ENCODE measurements at places on chromosomes 5 and 9.

GRCh38 chr5:159737263-159737662 lies 179.0 kb upstream of the ADRA1B start:
- no peak for DNase-seq

- DNase-seq = no peak
Observed at GRCh38 chr5:138951986-138952735, 77.0 kb upstream of the LRRTM2 start.

DNA sequence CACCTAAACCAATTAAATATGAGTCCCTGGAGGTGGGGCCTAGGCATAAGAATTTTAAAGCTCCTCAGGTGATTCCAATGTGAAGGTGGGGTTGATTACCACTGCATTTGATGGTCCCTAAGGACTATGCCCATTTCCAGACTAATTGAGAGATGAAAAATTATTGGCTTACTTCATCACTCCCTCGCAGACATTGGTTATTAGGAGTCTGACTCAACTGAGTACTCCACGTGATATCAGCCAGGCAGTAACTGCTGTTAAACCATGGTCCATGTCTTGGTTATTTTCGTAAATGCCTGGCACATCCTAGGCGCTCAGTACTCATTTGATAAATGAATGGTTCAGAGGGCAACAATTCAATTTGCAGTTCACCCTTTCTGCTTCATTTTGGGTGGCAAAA lies 54.5 kb downstream of the PUM3 start:
- no peak for DNase-seq

DNA sequence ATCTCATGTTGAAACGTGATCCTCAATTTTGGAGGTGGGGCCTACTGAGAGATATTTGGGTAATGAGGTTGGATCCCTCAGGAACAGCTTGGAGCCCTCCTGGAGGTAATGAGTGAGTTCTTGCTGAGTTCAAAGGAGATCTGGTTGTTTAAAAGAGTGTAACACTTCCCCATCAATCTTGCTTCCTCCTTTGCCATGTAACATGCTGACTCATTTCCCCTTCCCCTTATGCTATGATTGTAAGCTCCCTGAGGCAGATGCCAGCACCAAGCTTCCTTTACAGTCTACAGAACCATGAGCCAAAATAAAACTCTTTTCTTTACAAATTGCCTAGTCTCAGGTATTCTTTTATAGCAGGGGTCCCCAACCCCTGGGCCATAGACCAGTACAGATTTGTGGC lies 352.3 kb downstream of the SLCO4C1 start:
- DNase-seq = no peak

GRCh38 chr5:72383280-72383679 lies 63.1 kb downstream of the PTCD2 start:
- DNase-seq = no peak

DNA sequence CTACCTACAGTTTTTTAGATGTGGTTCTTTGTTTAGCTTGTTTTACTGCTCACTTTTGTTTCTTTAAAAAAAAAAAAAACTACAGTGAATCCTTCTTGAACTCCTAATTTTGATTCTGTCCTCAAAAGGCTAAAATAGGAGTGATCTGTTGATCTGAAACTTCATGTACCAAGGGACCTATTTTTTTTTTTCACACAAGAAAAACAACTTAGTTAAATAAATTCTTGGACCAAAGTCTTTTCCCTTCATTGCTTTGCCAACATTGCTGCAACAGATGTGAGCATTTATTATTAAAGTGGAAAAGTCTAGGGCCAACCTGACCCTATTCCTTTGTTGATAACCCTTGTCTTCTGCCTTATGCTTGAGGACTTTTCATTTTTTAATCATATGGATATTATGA lies 236.8 kb downstream of the ARHGEF28 start:
- no peak for DNase-seq

GRCh38 chr5:56264417-56265025 lies 31.4 kb upstream of the ANKRD55 start:
- DNase-seq = no peak
